ENCODE measurements at places on chromosomes 7 and 10.

DNA sequence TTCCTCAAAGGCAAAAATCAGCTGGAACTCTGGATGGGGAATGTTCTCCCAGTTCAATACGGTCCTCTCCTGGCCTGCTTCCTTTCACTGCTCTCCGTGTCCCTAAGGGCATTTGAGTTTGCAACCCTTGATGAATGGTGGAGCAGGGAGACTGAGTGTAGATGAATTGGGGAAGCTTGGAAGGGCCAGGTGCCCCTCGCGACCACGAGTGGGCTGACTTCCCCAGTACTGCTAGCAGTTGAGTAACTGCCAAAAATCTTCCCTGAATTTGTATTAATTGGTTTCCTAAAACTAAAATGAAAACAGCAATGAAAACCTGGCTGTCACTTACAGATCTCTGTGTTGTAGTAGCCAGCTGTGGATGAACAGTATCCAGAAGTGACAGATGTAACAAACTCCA, 13.6 kb downstream of the IRF5 start:
- DNase-seq, result no peak

DNA sequence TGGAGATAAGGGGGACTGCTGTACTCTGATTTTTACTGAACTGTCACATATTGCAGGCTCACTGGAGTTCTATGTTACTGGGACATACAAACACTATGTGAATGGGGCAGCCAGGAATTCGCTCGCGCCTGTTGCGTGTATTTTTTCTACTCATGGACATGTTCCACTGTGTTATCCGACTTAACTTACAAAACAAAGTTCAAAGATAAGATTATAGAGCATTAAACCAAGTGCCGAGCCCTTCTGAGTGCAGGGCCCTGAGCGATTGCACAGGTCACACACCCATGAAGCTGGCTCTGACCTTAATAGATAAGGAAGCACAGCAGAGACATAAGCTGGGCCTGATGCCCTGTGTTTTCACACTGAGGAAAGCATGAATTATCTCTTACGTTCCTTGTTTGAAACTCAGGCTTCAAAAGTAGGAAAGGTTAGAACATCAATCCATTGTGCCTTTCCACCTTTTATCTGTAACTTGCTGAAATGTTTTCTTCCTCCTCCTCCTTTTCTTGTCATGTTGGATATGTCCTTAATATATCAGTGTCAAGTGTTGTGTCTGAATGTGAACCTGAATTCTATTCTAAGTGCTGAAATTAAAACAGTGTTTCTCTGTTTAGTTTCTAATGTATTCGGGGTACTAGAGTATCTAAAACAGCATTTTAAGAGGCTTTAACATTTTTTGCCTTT, 273.8 kb downstream of the AUTS2 start:
- DNase-seq, result no peak

GRCh38 chr10:5364890-5365338, at the start of gene UCN3:
UCN3 (plus strand) TSS chr10:5364966; CDS start chr10:5373721, 8,755 bp downstream.
- DNase-seq, result no peak

DNA sequence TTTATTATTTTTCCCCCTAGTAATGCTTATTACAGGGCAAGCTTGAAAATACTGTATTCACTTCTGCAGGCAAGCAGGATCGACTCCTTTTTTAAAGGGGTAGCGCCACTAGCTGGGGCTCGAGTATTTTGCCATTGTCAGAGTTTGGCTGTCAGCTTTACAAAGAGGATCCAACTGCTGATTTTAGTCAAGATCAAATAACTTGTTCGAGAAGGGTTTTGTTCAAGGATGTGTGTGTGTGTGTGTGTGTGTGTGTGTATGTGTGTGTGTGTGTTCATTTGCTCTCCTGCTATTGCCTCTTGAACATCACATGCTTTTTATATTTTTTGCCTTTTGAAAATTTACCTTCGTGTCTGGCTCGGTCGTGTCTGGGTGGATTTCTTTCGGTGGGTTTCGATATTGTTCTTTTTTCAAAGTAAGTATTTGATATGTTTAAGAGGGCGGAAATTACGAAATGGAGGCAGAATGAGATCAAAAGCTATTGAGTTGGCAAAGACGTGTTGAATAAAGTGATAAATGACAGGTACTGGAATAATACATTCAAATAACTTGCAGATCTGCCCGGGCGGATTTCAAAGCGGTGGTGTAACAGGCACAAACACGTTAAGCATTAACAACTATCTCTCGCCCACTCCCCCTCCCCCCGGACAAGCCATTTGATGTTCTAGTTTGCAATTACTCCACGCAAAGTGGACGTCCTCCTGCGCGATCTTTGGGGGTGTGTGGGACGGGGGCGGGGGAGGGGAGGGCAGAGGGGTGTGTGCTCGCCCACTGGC, 1.1 kb downstream of the ARID5B start:
- DNase-seq, result peak; percentile 36

DNA sequence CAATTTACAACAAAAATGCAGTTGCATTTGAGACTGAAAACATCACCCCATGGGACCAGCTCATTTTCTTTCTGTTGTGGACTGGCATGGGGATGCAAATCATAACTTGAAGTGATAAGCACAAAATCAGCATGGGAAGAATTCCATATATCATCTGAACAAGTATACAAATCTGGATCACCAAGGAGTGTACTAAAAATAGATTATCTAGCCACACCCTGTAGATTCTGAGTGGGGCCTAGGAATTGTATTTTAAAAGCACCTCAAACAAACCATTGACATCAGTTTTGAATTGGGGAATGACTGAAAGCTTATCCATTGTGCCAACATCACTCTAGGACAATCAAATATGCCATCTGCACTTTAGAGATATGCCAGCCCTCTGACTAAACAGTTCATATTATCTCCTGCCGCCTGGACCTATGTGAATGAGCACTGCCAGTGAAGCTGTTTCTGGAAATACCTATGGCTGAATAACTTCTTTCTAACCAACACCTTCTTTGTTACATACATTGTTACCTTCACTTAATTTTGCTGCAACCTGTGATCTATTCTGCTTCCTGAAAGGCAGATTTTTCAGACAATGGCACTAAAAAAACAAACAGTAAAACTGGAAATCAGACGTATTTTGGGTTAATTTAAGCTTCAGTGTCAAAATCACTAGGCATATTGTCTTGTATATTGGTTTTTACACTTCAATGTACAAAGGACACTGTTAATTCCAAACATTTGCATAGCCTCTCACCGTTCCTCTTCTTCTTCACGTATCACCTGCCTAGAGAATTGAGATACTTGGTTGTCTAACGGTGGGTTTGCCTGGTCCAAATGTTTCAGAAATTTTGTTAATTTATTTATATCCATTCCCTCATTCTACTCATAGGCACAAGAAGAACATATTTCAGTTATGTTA, 42.4 kb upstream of the HGF start:
- DNase-seq, result no peak

DNA sequence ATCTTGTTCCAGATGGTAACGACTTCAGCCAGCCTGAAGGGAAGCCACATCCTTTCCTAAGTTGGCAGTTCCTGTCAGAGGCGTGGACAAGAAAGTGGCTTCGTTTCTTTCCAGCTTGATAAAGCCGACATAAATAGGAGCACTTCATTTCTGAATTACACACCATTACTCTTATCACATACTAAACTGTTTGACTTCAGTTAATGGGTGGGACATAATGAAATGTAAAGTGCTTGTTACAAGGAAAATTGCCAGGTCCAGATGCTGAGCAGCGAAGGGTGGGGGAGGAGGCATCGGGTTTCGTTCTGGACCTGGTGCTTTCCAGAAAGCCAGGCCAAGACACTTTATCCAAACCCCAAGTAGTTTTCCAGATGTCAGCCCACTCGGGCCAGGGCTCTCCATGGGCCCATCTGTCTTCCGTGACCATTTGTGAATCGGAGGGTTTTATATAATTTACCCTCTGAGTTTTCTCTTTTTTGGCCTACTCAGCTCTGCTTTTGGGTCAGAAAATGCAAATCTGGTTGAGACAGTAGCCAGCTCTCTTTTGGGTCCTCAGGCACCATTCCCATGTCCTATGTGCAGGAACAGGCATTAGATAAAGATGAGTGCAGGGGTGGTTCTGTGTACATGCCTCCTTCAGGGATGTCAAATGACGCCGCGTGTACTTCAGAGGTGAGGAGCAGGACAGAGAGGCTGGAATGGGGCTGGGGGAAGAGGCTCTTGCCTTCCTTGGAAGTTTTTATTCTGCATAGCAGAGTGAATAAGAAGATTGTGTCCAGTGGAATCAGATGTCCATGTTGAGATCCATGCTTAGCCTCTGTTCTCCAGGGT, 90.2 kb downstream of the TACC2 start:
- DNase-seq, result no peak

- DNase-seq, result no peak
These were observed 580.1 kb downstream of the GRID1 start for GRCh38 chr10:85786401-85786899.

DNA sequence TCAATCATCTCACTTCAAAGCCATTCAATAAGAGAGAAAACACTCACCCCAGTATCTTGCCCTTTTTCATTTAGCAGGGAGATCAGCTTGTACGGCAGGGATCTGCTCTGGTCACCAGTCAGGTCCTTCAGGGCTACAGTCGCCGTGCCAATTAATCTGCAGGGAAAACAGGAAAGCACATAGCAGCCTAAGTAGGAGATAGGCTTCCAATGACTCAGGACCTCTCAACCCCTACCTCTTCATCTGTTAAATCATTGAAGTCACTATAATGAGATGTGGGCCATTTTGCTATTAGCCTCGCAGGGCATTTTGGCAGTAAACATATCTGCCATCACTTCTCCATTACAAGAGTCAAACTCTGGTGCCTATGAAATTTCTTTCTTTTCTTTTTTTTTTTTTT, 50.8 kb downstream of the MYOF start:
- DNase-seq, result no peak

DNA sequence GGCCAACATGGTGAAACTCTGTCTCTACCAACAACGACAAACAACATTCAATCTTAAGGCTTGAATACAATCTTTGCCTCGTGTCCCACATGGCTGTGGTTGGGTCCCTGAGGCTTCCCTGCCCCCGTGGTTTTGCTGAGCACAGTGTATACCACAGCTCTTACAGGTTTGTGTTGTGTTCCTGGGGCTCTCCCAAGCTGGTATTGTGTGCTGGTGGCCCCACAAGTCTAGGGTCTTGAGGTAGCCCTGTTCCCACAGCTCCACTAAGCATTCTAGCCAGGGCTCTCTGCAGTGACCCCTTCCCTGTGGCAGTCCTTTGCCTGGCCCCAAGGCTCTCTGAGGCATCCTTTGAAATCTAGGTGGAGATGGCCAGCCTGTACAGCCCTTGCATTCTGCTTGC, 68.0 kb upstream of the CCNY start:
- no peak for DNase-seq

DNA sequence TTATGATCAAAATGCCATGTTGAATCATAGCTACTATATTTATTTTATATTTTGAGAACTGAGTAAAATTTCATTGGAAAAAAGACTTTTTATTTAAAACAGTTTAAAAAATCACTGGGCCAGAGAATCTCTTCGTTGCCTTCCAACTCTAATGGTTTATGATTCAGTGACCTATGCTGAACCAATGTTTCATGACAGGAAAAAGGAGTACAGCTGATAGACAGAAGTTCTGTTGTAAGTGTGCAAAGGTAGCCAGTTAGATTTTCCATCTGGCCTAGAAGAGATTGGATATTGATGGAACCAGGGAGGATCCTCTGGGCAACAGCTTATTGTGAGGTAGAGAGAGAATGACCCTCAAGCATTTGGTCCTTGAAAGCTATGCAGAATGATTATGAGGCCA, 745.8 kb downstream of the SUGCT start:
- DNase-seq, result no peak

- DNase-seq, result no peak
These were observed 131.3 kb downstream of the ADK start for GRCh38 chr10:74282151-74282847.

- no peak for DNase-seq
These were observed 176.5 kb upstream of the KCTD7 start for GRCh38 chr7:66452165-66452564.

DNA sequence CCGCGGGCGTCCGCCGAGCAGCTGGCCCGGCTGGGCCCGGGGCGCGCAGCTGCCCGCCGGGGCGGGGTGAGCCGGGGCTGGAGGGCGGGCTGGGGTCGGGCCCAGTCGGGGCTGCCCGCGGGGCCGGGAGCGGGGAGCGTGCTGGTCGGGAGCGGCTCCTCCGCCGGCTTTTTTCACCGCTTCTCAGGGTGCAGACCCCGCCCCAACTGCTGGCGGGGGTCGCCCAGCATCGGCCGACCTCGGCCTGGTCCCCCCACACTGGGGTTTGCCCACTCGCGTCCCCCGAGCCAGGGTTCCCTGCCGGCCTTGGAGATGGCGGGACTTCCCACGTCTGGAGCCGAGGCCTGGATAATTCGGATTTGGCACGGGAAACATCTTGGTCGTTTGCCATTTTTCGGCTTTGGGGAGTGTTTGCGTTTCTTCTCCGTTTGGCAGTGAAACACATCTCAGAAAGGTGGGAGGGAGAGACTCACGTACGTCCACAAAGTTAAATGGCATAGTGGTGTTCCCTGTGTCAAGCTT, 432 bp downstream of the TMEM248 start:
- DNase-seq, result no peak

- no peak for DNase-seq
These were observed 64.4 kb upstream of the HECTD2 start for GRCh38 chr10:91345716-91346115.
